ENCODE measurements at places on chromosomes 6 and 20.

- DNase-seq: no peak
These were observed 50.1 kb downstream of the NUP153 start for GRCh38 chr6:17656644-17657043.

DNA sequence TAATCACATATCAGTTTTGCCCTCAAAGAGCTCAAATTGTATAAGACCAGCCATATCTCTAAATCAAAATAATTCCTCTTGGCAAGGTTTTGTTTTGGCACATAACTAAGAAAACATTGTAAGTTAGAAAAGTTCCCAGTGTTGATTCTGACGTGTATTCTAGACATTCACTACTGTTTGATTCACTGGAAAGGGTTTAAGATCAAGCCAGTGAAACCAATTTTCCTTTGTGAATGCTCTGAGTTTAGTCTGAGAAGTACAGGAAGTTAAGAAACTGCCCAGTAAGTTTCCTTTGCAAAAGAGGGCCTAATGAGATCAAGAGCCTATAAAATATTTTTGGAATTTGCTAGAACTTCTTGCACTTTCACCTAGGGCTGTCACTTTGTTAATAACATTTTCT is 143.0 kb downstream of the FNDC1 start:
- no peak for DNase-seq

DNA sequence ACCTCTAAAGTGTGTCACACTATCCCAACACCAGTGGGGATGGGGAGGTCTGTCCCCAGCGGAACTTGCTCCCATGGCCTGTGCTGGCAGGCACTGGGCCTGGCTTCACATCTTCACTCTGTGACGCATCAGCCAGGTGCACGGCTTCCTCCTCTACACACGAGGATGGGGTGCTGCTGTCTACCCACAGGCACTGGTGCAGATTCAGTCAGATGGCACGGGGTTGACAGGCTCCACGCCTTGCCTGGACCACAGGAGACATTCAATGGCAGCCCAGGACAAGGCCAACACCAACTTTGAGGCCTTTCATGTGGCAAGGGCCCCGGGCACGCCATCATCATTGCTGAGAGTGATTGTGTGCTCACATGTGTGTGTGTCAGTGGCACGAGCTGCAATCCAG is 92.4 kb downstream of the TMEM242 start:
- DNase-seq: no peak

DNA sequence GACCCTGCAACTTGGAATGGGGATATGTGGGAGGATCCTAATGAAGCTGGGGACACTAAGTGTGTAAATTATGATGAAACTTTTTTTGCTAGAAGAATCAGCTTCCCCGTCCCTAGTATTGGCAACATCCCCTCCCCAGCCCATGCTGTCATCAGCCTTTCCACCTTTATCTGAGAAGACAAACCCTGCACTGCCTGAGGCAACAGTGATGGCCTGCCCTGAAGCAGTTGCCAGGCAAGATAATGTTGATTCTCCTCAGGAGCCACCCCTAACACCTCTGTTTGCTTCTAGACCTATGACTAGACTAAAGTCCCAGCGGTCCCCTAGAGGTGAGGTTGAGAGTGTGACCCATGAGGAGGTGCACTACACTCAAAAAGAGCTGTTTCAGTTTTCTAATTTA is 27.1 kb downstream of the MICA start:
- no peak for DNase-seq

DNA sequence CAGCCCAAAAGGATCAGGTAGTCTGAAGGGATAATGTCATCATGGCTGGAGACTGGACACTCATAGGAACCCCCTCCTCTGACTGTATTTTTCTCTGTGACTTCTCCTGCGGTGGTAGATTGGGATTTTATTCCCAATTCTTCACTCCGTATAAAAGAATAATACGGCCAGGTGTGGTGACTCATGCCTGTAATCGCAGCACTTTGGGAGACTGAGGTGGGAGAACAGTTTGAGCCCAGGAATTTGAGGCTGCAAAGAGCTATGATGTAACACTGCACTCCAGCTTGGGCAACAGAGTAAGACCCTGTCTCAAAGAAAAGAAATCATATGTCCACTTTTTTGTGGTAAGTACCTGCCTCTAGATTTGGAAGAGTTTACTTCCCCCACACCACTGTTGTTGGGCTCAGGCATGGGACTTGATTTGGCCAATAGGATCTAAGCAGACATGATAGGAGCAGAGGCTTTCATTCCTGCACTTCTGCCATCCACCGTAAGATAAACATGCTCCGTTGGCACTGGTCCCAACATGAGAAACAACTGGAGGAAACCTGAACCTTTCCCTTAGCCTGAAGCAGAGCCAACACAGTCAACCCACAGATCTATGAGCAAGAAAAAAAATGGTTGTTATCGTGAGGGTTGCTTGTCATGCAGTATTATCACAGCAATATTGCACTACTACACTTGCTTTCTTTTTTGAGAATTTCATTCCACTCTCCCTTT is 82.0 kb downstream of the JPH2 start:
- DNase-seq: no peak

DNA sequence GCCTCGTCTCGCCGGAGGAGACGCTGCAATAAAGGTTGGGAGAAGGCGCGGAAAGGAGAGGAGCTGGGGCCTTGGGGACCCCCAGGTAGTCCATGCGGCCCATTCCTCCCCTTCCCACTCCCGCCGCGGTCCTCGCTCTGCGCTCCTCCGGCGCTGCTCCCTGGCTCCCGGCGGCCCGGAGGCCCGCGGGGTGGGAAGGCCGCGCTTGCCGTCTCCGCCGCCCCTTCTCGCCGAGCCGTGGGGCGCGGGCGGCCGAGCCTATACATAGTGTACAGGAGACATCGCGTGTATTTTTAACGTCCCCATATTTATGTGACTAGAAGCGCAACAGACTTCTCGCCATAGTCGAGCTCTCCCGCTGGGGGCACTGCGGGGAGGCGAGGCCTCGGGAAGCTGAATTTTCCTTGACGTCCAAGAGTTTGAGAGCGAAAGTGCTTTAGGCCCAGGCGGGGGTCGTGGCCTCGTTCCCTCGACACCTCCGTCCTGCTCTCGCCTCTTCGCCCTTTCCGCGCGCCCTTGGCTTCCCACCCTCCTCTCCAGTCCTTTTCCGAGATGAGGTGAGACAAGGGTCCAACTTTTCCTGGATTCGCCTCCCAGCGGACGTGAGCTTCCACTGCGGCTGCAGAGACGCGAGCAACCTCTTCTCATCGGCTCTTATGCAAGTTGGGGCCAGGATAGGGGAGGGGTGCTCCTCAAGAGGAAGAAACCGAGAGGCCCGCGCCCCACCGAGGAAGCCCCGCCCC is 29.0 kb downstream of the SLC12A5 start:
- DNase-seq: peak; percentile 48

DNA sequence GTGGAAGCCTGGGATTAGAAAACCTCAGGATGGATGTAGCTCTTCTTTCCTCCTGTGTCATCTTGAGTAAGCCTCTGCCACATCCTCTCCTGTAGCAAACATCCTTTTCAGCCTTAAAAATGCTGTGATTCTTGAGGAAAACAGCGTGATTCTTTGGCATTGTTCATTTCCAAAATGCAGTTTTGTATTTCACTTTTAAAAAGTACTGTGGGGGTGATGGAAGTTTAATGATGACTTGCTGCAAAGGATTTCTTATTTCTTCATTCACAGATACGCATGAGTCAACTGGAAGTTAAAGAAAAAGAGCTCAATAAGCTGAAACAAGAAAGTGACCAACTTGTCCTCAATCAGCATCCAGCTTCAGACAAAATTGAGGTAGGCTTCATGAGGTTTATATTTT is 23.9 kb upstream of the SNRNP48 start:
- DNase-seq: no peak

GRCh38 chr6:107045826-107046675 is 18.1 kb downstream of the MTRES1 start:
- no peak for DNase-seq

GRCh38 chr20:17896193-17896723 is 72.3 kb downstream of the SNX5 start:
- no peak for DNase-seq

- DNase-seq: no peak
These were observed 434.9 kb downstream of the TFAP2A start for GRCh38 chr6:9979996-9980395.

GRCh38 chr6:164296411-164296810 is 881.9 kb downstream of the QKI start:
- DNase-seq: no peak

GRCh38 chr6:11685481-11686093 is 93.0 kb downstream of the ADTRP start:
- DNase-seq: no peak

- DNase-seq: no peak
These were observed 392.4 kb upstream of the HS3ST5 start for GRCh38 chr6:114735025-114735735.

DNA sequence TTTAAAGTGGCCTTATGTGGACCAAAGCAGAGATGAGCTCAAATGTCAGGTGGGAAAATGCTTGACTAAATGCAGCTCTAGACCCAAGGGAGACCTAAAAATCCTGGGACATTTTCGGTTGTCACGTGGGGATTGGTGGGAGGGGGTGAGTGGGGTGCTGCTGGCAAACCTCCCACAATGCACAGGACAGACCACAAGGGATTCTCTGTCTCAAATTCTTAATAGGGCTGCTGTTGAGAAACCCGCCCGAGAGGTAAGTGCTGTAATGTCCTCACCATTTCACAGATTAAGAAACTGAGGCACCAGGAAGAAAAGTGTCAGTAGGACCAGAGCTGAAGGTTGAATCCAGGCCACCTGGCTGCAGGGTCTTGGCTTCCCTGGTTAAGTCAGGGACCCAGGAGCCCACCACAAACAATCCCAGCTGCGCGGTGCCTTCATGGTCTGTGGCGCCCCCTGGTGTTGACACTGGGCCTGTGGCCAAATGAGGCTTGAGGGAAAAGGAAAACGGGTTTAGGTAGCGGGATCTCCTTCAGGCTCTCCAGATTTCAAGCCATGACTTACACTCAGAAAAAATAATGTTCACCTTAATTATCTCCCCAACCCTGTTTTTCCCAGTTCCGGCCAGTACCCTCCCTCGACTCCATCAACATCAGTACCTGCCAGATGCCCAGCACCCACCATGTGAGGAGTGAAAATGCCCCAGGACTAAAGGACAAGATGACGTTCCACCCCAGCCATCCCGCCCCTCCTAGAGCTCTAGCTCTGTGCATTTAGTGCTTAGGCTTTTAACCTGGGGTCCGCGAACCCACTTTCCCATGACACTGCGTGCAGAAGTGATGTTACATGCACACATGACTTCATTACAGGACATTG is 7.2 kb downstream of the HLA-G start:
- DNase-seq: peak; percentile 77

GRCh38 chr20:20744170-20744725 is 31.8 kb upstream of the RALGAPA2 start:
- DNase-seq: no peak

- DNase-seq: no peak
These were observed 85.1 kb downstream of the PHF20 start for GRCh38 chr20:35856866-35857265.
